Stimulated activated CD8-positive, alpha-beta memory T cell treated with anti-CD3 and anti-CD28 coated beads, Interleukin-15, amount 100 ng/mL, for 1 hour (primary cell): ENCODE measurements at places on chromosomes 6 and 20.
A peak's percentile ranks its signal among the peaks of the same experiment; 100 is the strongest.

DNA sequence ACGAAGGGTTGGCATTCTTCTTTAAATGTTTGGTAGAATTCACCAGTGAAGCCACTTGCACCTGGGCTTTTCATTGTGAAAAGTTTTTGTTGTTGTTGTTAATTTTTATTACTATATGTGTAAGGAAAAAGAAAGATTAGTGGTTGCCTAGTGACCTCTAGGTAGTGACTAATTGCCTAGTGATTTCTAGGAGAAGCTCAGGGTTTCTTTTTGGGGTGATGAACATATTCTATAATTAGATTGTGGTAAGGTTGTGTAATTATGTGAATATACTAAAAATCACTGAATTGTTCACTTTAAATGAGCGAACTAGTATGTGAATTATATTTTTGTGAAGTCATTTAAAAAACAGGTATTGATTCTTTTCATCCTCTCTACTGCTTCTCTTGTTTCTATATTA, 123.8 kb upstream of the TMEM170B start:
- no peak for DNase-seq

DNA sequence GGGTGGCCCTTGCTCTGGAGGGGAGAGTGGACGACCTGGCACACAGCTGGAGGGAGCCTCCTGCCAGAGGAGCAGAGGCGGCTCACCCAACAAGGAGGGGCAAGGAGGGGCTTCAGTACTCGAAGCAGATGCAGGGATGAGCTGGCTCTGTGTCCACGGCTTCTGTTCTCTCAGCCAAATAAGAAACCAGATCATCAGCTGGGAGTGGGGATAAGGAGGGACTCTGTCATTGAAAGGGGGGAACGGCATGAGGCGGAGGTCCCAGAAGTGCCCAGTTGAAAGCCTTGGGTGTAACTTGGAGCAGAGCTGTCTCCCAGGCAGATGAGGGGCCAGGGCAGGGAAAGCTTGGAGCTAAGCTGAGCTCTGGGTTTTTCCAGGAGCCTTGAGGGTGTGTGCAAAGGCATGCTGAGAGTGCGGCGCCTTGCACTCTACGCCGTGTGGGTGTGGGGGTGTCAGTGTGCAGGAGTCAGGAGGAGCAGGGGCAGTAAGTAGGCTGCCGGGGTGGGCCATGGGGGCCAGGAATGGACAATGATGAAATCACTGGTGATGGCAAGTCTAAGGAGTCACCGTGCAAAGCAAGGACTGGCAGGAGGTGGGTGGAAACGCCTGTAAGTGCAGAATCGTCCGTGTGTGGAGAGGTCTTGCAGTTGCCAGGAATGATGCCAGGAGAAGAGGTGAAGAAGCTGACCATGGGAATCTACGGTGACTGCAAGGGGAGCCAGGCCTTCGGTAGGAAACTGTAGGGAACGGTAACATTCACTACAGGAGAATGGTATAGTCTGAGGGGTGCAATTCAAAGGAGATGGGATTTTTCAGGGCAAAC, 85.4 kb upstream of the FOXQ1 start:
- DNase-seq = no peak

GRCh38 chr6:155418017-155418761, 37.5 kb downstream of the NOX3 start:
- DNase-seq = peak; percentile 15

- DNase-seq = no peak
Observed at GRCh38 chr20:59779656-59780380, 153.6 kb downstream of the SYCP2 start.

GRCh38 chr6:11330413-11330760, 97.9 kb upstream of the NEDD9 start:
- DNase-seq = no peak
